A549 treated with dexamethasone at 1 μM for 4 hours (cell line): ENCODE measurements at places on chromosomes 5 and 9. TPM values are rescaled to one million over a fixed set of nuclear protein-coding genes. Genes with fewer than 3 reads are reported as not detected.

Gene LRRC19
- total RNA-seq: not detected in 5 replicates

Gene KCNV2
- not detected in 5 replicates for total RNA-seq

Gene CHSY3
- total RNA-seq: 0.05 to 0.36 TPM (median 0.10 TPM) in 5 replicates

Gene PCDHB3
- 0.04 to 0.30 TPM (median 0.15 TPM) in 4 of 5 replicates, not detected in the other for total RNA-seq

Gene GTF3C4
- 15.6 to 21.3 TPM (median 19.4 TPM) in 5 replicates for total RNA-seq

Gene FBP2
- total RNA-seq: 0.09 TPM in 1 of 5 replicates, not detected in the others

Gene UBTD2
- total RNA-seq: 14.2 to 16.7 TPM (median 15.1 TPM) in 5 replicates

Gene ADAMTS12
- 5.7 to 7.6 TPM (median 7.3 TPM) in 5 replicates for total RNA-seq

Gene FAM78A
- 0.18 to 0.59 TPM (median 0.47 TPM) in 5 replicates for total RNA-seq

Gene SYNPO
- 17.3 to 29.5 TPM (median 26.7 TPM) in 5 replicates for total RNA-seq

Gene RMRP
- total RNA-seq: 4.7 to 10.3 TPM (median 5.3 TPM) in 3 of 5 replicates, not detected in the others

Gene SSBP2
- total RNA-seq: 10.6 to 13.1 TPM (median 12.1 TPM) in 5 replicates

Gene GZMA
- not detected in 5 replicates for total RNA-seq

Gene PCDHB8
- total RNA-seq: 0.15 to 0.41 TPM (median 0.29 TPM) in 5 replicates

Gene GPR151
- total RNA-seq: not detected in 5 replicates

Gene ADAMTS19
- total RNA-seq: not detected in 5 replicates

Gene RABEPK
- total RNA-seq: 35.5 to 41.5 TPM (median 36.1 TPM) in 5 replicates

Gene FOXD4L6
- 0.08 to 0.09 TPM (median 0.09 TPM) in 3 of 5 replicates, not detected in the others for total RNA-seq

Gene MFAP3
- 20.0 to 31.9 TPM (median 31.3 TPM) in 5 replicates for total RNA-seq

Gene MELK
- total RNA-seq: 71.7 to 81.6 TPM (median 74.9 TPM) in 5 replicates

Gene TSPAN17
- total RNA-seq: 52.6 to 66.4 TPM (median 64.8 TPM) in 5 replicates

Gene SAXO1
- 0.04 TPM in 1 of 5 replicates, not detected in the others for total RNA-seq

Gene ORM2
- not detected in 5 replicates for total RNA-seq

Gene ZNF782
- 1.4 to 2.4 TPM (median 2.0 TPM) in 5 replicates for total RNA-seq

Gene IL4
- not detected in 5 replicates for total RNA-seq

Gene GFI1B
- total RNA-seq: 0.05 to 0.17 TPM (median 0.06 TPM) in 5 replicates

Gene CARD19
- 44.6 to 60.6 TPM (median 56.6 TPM) in 5 replicates for total RNA-seq

Gene CAVIN4
- total RNA-seq: 0.26 to 0.47 TPM (median 0.39 TPM) in 5 replicates

Gene PCDHB10
- total RNA-seq: 0.06 to 0.08 TPM (median 0.07 TPM) in 3 of 5 replicates, not detected in the others

Gene PROB1
- 0.12 to 0.27 TPM (median 0.24 TPM) in 5 replicates for total RNA-seq

Gene SHISAL2B
- total RNA-seq: not detected in 5 replicates

Gene PCDHGA6
- total RNA-seq: 0.12 to 0.32 TPM (median 0.29 TPM) in 5 replicates

Gene LRRC70
- total RNA-seq: 0.06 to 0.40 TPM (median 0.30 TPM) in 5 replicates

Gene ELL2
- 32.6 to 48.7 TPM (median 46.6 TPM) in 5 replicates for total RNA-seq

Gene CFAP77
- total RNA-seq: 0.05 to 0.22 TPM (median 0.07 TPM) in 3 of 5 replicates, not detected in the others

Gene TMEM8B
- 2.1 to 4.5 TPM (median 3.6 TPM) in 5 replicates for total RNA-seq

Gene ZFP2
- 0.03 to 0.06 TPM (median 0.04 TPM) in 3 of 5 replicates, not detected in the others for total RNA-seq
